ENCODE measurements at places on chromosomes 13 and 19.

GRCh38 chr13:26710166-26710565 lies 50.4 kb downstream of the GPR12 start:
- DNase-seq = no peak

GRCh38 chr13:34459856-34460255 lies 482.2 kb upstream of the NBEA start:
- no peak for DNase-seq

DNA sequence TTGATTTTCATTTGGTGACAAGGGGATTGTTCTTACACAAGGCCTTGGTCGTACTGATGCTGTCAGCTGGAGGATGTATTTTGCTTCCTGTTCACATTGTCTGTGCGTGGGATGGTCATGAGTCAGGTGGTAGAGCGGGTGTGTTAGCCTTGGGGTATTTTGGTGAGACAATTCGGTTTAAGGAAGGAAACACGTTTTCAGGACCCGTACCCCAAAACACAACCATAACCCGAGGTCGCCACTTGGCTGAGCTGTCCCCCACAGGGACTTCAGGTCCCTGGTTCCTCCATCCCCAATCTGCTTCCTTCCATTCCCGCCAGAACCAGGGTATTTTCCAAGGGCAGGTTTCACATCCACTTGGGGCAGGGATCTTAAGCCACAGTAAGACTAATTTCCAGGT lies 15.0 kb downstream of the MYO9B start:
- no peak for DNase-seq

DNA sequence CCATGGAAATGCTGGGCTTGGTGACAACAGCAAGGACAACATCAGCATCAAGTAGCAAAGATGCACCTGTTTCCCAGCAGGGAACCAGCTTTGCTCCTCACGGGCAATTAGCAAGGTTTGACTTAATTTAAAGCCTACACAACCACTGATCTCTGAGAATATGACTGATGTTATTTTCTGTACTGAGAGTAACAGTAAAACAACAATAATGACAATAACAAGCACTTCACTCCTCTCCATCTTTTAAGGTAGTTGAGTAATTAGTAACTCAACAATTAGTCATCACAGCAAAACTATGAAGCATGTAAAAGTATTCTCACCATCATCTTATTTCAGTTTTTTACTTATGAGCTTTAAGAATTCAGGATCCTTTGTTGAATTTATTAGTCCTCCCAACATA lies 37.3 kb downstream of the ENOX1 start:
- DNase-seq = no peak

- DNase-seq = no peak
These were observed 30.2 kb upstream of the ZNF331 start for GRCh38 chr19:53507523-53508442.

DNA sequence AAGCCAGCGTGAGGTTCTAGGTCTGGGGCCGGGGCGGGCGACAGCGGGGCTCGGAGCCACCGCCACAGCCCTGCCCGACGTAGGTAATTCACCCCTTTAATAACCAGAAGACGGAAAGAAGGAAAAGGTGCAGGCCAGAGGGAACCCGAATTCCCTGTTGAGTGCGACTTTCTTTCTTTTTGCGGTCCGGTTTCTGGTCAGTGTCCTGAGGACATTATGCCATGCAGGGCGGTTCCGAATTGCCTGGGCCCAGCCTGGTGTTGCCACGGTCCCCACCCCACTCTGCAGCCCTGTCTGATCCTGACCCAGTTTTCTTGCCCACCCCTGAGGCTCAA lies 18.4 kb upstream of the TFDP1 start:
- DNase-seq = no peak

GRCh38 chr19:39248806-39249205 lies at the start of gene IFNL4:
Gene IFNL4, minus strand, starts transcription at chr19:39248856.
- DNase-seq = no peak

GRCh38 chr13:99199541-99200431 lies 868 bp upstream of the UBAC2 start:
- no peak for DNase-seq

- no peak for DNase-seq
These were observed 46.7 kb upstream of the POSTN start for GRCh38 chr13:37645181-37645740.

DNA sequence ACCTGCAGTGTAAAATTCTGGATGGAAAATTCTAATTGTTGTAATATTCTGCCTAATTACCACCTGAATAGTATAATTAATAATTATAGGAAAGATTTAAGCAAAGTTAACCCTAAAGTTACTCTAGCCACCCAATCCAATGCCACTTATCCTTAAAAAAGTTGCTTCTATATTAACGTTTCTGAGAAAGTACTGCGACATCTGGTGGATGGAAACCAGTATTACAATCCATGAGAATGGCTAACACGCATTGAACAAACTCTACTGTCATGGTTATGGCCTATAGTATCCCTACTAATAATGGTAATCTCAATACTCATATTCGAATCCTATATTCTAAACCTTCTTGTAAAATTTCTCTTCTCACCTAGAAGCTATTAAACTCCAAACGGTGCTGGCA lies 1551.8 kb downstream of the SLITRK1 start:
- DNase-seq = no peak

- DNase-seq = no peak
These were observed 133.9 kb upstream of the TMTC4 start for GRCh38 chr13:100808330-100809128.

DNA sequence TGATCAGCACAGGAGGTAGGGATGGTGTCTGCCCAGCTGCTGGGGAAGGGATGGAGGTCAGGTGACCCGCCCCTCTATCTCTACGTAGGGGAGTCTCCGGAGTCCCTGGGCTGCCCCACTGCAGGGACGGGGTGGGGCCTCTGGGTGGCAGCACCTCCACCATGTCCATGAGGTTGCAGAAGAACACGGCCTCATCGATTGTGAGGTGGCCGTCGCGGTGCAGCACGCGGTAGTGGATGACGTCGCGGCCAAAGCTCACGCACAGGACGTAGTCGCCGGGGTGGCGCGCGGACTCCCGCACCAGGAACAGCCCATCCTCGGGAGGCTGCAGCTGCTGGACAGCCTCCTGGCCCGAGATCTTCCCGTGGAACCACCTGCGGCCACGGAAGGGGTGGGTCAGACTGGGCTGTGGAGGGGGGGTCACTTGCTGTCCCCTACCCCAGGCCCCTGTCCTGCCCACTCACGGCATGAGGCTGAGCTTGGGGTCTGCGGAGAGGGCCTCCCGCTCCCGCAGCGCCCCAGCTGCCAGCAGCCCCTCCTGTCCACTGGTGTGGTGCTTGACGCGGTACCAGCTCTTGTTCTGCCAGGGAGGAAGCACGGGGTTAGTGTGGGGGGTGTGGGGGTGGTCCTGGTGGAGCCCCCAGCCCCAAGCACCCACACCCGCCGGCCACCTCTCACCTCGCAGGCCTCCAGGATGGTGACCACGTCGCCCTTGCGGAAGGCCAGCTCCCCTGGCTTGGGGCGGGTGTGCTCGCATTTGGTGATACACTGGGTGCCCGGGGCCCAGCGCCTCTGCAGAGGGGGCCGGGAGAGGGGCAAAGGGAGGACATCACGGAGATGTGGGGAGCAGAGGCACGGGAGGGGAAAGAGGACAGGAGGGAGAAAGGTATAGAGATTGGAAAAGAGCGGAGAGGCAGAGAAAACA lies 2.3 kb downstream of the MATK start:
- no peak for DNase-seq

DNA sequence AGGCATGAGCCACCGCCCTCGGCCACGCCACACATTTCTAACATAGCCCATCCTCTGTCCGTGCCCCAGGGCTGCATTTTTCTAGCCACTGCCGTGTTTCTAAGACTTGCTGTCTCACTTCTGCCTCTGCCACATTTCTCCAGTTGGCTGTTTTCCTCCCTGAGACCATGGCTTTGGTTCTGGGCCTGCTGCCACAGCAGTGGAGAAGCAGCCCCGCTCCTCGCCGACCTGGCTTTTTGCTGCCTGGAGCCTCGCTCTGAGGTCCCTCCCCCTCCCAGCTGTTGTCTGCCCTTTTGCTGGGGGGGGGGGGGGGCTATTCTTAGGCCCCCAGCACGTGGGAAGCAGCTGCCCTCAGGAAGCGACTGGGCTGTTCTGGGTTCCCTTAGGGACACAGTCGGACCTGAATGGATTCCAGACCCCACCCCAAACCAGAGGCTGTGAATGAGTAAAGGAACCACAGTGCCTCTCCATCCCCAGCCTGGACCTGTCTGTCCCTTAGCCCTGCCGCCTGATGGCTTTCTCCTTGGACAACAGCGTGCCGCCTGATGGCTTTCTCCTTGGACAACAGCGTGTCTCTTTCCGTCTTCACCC lies 3.3 kb downstream of the GYS1 start:
- DNase-seq = no peak

- DNase-seq = peak; percentile 85
These were observed at the start of the genes MAN2B1 and WDR83 for GRCh38 chr19:12666265-12667048. Gene MAN2B1, minus strand, starts transcription at chr19:12666742. Its CDS starts 41 bp downstream, at chr19:12666701. Gene WDR83, plus strand, starts transcription at chr19:12666807. Its CDS starts 2,984 bp downstream, at chr19:12669791.

DNA sequence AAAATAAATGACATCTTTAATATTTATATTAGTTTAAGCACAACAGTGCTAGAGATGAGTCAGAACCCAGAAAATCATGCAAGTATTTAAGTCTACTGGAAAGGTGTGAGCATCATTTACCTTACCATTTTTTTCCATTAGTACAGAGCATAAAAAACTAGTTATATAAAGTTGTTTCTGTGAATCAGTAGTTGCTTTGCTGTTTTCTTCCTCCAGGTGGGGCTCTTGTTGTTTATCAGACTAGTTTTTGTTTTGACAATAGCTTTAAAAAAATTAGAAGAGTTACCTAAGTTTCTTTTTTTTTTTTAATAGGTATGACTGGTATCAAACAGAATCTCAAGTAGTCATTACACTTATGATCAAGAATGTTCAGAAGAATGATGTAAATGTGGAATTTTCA lies 12.7 kb downstream of the SUGT1 start:
- no peak for DNase-seq

GRCh38 chr19:28074773-28075172 lies 1138.2 kb downstream of the UQCRFS1 start:
- no peak for DNase-seq

GRCh38 chr13:52599037-52599847 lies 43.0 kb upstream of the HNRNPA1L2 start:
- no peak for DNase-seq

DNA sequence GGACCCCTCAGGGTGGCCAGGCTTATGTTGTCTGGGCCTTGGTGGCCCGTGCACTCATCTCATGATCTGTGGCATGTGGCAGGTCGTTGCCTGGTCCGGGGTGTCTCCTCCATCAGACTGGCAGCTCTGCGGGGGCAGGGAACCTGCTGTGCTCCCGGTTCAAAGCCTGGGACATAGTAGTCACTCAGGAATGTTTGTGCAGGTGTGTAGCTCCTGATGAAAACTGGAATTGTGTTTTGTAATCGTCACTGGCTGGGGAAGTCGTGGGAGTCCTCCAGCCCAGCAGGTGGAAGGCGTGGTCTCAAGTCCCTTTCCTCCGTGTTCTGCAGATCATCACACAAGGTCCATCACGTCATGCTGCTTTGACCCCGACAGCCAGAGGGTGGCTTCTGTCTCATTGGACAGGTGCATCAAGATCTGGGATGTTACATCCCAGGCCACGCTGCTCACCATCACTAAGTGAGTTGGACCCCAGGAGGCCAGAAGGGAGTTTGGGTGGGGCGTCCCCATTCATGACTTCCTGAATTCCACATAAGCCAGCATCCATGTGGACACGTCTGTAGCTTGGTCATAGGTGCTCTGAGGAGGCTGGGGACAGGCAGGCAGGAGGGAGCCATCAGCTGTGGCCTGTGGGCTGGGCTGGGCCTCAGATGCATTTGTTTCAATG lies 19.1 kb downstream of the WDR88 start:
- DNase-seq = no peak

- DNase-seq = no peak
These were observed 54.5 kb downstream of the RASA3 start for GRCh38 chr13:114077933-114078325.

- no peak for DNase-seq
These were observed 25.5 kb upstream of the FBXO17 start for GRCh38 chr19:39001041-39001440.

DNA sequence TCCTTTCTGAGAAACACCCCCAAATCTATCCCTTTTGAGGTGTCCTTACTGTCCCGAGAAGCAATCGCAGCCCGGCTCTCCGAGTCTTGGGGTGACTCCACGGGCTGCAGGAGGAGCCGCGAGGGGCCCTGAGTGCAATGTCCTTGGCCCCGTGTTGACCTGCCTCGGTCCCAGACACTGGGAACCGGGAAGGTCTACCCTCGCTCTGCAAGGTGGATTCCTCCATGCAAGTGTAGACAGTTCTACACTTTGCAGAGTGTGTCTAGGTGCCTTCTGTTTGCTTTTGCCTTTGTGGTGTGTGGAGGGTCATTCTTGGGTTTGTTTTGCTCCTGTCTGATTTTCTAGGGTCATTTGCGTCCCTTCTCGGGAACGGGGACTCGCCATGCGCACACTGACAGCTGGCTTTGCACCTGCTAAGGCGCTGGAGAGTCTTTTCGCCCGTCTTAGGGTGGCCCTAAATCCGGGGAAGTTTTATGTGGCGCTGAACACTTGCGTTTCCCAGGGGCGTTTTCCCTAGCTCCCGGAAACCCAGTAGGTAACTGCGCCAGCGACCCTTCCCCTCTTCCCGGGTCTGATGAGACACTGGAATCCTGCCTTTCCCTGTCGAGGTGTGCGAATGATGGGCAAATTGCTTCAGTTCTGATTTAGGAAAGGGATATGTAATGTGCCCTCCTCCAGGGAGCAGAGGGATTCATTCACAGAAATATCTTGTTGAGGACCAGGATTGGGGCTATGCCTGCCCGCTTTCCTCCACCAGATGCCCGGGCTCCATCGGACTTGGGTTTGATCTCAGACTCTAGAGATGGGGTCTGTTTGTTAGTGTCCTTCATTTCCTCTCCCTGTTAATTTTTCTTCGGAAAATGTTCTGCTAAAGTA lies 755 bp downstream of the SERTM1 start:
- DNase-seq = no peak

DNA sequence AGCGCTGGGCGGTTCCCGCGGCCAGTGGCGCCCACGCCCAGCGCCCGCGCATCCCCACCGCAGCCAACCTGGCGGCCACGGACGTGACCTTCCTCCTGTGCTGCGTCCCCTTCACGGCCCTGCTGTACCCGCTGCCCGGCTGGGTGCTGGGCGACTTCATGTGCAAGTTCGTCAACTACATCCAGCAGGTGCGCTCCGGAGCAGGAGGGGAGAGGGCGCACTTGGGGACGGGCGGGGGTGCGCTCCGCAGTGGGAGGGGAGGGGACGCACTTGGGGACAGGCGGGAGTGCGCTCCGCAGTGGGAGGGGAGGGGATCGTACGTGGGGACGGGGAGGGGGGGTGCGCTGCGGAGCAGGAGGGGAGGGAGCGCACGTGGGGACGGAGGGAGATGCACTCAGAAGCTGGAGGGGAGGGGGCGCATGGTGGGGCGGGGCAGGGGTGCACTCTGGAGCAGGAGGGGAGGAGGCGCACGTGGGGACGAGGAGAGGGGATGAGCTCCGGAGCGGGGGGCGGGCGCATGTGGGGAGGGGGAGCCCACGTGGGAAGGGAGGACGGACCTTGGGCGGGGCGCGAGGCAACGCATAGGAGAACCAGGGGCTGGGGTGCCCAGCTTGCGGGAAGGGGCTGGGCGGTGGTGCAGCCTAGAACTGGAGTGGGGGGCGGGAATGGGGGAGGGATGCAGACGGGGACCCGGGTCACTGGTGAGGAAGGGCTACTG lies 1.5 kb downstream of the KISS1R start:
- no peak for DNase-seq
